Activated CD4-positive, alpha-beta T cell treated with anti-CD3 and anti-CD28 coated beads, Interleukin-2, amount 50 U/mL, for 24 hours (primary cell): ENCODE measurements at places on chromosomes 16 and 17.

GRCh38 chr17:39026980-39027451 lies 59.8 kb upstream of the FBXO47 start:
- DNase-seq, result no peak

GRCh38 chr16:70523076-70523742 lies at the start of gene COG4:
Gene COG4 (minus strand): TSS chr16:70523554. CDS start chr16:70523543, 11 bp downstream.
- DNase-seq, result peak; percentile 81

- DNase-seq, result no peak
Observed at GRCh38 chr17:67635681-67636080, 82.1 kb upstream of the NOL11 start.

GRCh38 chr17:19448341-19449268 lies 37.6 kb downstream of the RNF112 start:
- no peak for DNase-seq

- no peak for DNase-seq
Observed at GRCh38 chr16:2467528-2468232, 3.4 kb upstream of the NTN3 start.

GRCh38 chr16:24800586-24800985 lies 45.2 kb upstream of the SLC5A11 start:
- DNase-seq, result no peak

- no peak for DNase-seq
Observed at GRCh38 chr17:75069783-75070182, 18.0 kb upstream of the SLC16A5 start.

DNA sequence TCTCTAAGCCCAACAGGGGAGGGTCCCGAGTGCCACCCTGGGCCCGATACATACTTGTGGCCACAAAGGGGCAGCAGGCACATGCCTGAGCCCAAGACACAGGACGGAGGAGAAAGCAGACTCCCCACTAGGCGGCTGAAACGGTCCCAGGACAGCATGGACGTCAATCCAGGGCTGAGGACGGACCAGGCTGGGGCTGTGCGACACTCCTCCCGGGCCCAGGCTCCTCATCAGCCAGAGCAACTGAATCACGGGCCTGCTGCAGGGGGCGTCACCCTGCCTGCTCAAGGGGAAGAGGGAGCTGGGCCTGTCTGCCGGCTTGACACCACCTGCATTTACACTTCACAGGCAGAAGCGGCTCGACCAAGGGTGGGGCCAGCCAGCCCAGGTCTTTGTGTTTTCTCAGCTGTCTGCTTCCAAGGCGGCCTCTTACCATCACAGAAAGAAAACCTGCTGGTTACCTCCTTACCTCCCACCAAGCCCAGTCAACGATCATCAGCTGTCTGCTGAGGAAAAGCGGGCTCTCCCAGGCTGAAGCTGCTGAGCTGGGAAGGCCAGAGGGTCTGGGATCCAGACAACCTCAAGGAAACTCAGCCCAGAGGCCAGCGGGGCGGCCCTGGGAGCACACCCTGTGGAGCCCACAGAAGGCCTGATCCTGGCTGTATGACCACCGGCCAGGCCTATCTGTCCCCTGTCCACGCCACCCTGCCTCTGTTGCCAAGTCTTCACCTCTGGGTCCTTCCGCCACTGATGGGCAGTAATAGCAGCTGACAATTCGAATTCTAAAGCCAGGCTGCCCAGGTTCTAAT lies 26.4 kb downstream of the KIFC3 start:
- no peak for DNase-seq

GRCh38 chr17:73888862-73889261 lies 244.6 kb upstream of the SDK2 start:
- DNase-seq, result no peak

DNA sequence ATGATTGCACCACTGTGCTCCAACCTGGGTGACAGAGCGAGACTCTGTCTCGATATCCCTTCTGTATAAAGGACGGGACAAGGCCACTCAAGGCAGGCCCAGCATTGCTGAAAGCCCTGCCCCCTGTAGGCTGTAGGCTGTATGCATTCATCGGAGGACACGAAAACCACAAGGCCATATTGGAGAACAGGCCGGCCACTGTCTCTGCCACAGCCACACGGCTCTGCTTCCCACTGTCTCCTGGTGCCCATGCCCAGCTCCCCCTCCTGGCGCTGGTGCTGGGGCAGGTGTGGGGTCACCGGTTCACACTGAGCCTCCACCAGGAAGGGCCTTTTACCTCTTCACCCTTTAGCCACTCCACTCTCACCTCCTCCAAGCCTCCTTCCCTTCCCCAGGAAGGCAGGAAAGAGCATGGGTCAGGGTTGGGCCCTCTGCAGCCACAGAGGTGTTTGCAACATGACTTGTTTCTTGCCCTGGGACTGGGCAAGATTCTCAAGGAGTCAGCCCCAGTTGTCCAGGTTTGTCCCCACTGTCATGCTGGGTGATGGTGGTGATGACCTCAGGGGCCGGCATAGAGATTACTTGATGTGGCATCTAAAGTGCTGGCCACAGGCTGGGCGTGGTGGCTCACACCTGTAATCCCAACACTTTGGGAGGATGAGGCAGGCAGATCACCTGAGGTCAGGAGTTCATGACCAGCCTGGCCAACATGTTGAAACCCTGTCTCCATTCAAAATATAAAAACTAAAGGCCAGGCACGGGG lies 5.3 kb upstream of the NTN3 start:
- DNase-seq, result no peak

- DNase-seq, result no peak
Observed at GRCh38 chr16:1745900-1746692, 25.2 kb downstream of the NME3 start.

DNA sequence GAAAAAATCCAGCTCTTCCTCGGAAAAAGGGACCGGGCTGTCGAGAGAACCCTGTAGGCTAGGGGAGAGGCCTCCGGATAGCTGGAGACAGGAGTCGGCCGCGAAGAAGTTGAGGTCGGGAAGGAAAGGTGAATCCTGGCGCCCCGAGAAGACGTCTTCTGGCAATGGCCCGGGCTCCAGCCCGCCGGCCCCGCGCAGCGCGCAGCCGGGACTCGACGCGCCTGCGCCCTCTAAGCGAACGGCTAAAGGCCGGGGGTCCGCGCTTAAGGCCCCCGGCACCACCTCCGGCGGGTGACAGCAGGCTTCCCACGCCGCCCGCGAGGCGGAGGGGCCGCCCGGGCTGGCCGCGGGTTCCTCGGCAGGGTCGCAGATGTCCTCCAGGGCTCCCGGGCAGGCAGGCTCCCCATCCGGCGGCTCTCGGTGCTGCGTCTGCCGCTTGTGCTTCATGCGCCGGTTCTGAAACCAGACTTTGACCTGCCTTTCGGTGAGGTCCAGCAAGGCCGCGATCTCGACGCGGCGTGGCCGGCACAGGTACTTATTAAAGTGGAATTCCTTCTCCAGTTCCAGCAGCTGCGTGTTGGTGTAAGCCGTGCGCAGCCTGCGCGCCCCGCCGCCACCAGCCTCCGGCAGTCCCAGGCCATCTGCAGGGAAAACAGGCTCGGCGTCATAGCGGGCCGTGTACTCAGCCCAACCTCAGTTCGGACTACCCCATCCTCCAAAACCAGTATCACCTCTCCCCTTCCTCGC lies 1.6 kb downstream of the HOXB2 start:
- peak; percentile 46 for DNase-seq

GRCh38 chr17:47208744-47209488 lies at the start of gene MYL4:
Gene MYL4 (plus strand): TSS chr17:47209348. CDS start chr17:47209423, 75 bp downstream.
- no peak for DNase-seq

DNA sequence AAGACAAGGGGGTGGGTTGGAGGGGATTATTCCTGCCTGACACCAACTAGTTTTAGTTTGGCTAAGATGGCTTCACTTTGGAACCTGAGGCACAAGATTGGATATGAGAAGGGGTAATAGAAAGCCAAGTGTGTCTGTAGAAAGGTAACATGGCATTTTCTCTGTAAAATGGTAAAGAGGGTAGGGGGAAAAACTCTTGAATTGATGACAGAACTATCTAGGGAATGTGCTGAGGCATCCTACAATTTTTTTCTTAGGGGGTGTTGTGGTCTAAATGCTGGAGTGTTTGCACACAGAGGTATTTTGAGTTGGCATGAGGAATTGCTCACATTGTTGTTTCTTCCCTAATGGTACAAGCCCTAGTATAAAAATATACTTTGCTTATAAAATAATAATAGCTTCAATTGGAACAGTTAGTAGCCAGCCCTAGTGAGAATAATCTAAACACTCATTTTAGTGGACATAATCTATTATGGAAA lies 25.8 kb downstream of the YPEL2 start:
- no peak for DNase-seq

DNA sequence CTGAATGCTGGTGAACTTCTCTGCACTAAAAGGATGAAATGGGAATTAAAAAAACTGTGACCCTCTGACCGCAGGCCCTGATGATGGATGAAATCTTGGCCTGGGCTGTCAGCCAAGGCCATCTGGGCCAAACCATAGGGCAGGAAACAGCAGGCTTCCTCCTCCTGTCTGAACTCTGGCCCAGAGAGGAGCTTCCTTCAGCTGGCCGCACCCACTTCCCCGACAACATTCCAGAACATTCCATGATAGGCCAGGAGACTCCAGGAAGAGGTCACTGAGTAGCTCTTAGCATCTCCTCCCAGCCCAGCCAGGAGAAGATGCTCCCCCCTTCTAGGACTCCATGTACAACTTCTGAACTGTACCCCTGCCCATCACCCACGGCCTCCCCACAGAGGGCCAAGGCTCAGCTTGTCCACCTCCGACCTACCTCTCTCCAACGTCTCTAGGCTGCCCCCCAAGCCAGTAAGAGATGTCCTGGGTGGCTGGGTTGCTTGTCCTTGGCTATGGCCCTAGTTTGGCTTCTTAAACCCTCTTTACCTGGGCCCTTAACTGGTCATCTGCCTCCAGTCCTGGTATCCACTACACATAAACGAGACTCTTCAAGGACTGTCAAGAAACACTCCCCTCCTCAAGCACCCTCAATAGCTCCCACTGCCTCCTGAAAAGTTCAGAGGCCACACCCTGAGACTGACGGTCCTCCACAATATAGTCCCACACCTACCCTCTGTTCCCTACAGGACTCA lies 1.7 kb downstream of the RPH3AL start:
- no peak for DNase-seq

- DNase-seq, result no peak
Observed at GRCh38 chr16:87254296-87254695, 62.9 kb downstream of the C16orf95 start.

GRCh38 chr17:36068524-36068923 lies 4.5 kb downstream of the CCL18 start:
- DNase-seq, result no peak

GRCh38 chr17:40104594-40105486 lies 4.5 kb upstream of the NR1D1 start:
- DNase-seq, result no peak

- no peak for DNase-seq
Observed at GRCh38 chr16:72740347-72740746, 307.6 kb downstream of the ZFHX3 start.

DNA sequence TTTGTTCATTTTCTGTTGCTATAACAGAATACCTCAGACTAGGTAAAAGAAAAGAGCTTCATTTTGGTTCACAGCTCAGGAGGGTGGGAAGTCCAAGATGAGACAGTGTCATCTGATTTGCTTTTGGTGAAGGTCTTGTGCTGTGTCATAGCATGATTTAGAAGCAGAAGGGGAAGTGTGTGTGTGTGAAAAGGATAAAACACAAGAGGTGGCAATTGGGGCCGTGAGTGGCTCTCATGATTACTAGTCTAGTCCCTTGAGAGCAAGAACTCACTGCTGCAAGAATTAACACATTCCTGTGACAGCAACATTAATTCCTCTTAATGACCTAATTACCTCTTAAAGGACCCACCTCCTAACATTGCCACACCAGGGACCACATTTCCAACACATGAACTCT lies 8.3 kb downstream of the SLC35G3 start:
- no peak for DNase-seq

DNA sequence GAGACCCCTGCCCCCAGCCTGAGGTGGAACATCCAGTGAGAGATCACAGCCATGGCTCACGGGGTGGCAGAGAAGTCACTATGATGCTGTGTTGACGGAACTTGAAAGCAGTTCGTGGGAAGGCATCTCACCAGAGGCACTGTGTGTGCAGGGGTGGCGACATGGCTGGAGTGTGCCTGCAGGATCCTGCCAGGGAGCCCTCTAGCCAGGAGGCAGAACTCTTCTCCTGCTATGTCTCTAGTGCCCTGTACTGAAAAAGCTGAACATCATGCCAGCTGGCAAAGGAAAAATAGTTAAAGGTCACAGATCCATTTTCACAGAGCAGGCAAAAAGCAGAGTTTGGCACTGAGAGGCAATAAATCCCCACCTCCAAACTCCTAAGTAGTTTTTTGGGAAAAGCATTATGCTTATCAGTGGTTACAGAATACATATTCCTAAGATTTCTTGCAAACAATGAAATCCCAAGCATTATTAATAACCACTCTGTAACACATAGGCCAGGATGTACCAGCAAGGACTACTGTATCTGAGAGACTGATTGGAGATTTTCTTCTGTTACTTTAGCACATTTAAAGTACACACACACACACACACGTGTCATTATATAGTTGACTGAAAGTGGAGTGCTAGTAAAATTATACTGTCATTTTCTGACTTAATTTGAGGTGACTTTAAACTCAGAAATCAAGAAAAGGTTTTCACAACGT lies 36.8 kb downstream of the TNRC6C start:
- no peak for DNase-seq

DNA sequence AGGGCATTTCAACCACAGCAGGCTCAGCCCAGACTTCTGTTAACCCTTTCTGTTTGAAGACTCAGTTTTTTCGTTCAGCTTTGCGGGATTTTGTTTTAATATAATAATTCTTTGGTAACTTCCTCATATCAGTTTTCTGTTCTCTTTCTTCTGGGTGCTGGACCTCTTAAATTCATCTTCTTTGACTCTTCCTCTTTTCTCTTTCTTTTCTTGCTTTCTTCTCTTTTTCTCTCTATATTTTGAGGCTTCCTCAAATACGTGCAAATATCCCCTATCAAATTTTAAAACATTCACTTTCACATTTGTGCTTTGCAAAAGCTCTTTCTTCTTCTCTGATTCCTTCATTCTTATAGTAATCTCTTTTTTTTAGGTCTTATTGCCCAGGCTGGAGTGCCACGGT lies 136.3 kb downstream of the HS3ST3B1 start:
- no peak for DNase-seq

DNA sequence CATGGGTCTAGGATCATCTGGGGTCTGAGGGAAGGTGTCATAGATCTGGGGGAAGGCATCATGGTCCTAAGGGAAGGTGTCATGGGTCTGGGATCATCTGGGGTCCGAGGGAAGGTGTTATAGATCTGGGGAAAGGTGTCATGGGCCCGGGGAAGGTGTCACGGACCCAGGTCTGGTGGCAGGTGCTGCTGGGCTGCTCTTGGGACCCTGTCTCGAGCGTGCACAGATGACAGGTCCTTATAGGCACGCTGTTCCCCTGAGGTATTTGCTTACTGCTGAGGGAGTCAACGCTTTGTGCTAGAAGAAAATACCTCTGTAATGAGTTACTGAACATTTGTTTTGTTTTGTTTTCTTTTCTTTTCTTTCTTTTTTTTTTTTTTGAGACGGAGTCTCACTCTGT lies 1.4 kb downstream of the RAB40C start:
- DNase-seq, result no peak
